ENCODE measurements at places on chromosomes 2 and 18.

- DNase-seq, result no peak
Measured at GRCh38 chr2:186042207-186043028, 303.8 kb downstream of the FSIP2 start.

DNA sequence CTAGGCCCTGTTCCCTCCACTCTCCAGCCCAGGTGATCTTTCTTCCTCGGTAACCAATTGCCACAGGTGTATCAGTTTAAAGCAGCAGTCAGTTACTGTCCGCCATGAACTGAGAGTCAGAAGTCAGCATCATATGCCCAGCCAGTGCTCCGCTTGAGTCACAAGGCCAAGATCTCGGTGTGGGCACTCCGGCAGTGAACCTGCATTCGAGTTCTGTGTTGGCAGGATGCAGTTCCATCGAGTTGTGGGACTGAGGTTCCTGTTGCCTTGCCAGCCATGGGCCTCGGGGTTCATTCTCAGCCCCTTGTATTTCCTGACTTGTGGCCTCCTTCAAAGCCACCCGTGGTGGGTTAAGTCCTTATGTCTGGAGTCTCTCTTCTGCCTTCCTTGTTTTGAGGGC lies 3.1 kb upstream of the TMEM185B start:
- DNase-seq, result no peak

DNA sequence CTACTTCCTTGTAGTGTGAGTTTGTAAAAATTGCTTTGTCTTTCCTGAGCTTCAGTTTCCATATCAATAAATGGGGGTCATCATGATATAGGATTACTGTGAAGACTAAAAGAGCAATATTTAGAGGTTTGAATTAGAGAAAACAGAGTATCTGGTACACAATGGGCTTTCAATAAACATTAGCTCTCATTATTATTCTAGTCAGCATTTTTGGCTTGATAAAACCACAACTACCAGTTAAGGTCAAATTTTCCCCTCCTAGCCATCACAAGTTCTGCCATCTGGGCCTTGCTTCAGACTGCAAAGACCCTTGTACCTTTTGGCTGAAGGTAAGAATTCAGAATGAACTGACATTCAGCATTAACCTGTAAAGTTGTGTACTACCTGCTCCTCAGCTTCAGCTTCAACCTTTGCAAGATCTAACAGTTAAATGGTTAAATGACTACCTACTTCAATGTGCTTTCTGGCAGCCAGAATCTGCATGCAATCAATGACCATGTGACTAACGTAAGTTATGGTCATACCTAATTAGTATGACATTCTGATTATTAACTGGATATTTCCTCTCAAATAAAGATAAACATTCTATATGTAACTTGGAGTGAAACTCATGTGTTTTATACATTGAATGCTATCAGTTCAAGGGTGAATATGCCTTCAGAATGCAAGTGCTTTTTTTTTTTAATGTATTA lies 52.7 kb upstream of the FRZB start:
- DNase-seq, result no peak

DNA sequence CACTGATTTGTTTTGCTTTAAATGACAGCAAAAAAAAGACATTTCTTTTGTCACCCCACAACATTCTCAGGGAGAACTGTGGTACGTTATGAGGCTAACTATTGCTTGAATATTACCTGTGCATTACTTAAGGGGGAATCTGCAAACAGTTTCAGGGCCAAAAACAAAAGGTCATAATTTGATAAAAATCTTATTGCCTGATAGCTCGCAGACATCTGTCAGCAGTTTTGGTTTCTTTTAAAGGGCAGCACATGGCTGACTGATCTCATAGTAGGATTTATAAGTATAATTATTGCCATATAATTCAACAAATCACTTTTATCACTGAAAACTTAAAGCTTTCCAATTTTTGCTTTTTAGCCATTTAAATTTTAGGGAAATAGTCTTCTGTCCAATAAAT lies 226.4 kb upstream of the VWC2L start:
- no peak for DNase-seq

GRCh38 chr2:2843969-2844548 lies 513.0 kb upstream of the MYT1L start:
- DNase-seq, result no peak

- no peak for DNase-seq
Measured at GRCh38 chr2:151338115-151338514, 19.3 kb upstream of the TNFAIP6 start.

GRCh38 chr2:71832388-71832787 lies 315.3 kb downstream of the CYP26B1 start:
- no peak for DNase-seq

DNA sequence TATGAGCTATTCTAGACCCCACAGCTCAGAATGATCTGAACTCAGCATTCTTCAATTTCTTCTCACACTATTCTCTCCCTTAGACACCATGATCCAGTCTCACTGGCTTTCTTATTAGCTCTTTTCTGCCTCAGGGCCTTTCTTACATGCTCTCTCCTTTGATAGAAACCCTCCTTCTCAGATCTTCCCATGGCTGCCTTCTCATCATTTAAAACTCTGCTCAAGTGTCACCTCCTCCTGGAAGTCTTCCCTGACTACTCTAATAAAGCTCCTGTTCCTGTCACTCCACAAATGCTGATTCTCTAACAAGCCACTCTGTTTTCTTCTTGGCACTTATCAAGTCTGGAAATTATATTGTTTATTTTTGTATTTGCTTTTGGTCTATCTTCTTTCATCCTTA lies 131.1 kb downstream of the HNMT start:
- DNase-seq, result no peak

- no peak for DNase-seq
Measured at GRCh38 chr2:199946836-199947235, 8.5 kb downstream of the TYW5 start.

DNA sequence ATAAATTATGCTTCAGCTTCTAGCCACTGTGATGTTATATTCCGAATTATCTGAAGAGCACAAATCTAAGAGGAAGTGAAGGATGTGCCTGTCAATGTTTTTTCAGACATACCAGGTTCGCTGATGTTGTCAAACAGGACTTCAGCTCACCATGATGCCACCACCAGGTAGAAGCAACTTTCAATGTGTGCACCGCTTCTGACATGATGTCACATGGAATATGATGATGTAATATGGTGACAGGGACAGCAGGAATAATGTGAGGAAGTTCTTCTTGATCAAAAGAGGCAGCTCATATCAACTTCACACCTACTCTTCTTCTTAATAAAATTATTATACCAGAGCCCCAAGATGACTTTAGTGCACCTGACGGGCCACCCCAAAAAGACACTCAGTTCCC lies 893.2 kb downstream of the BCL11A start:
- no peak for DNase-seq

- DNase-seq, result no peak
Measured at GRCh38 chr2:89842180-89842908, 1150.9 kb downstream of the RPIA start.

DNA sequence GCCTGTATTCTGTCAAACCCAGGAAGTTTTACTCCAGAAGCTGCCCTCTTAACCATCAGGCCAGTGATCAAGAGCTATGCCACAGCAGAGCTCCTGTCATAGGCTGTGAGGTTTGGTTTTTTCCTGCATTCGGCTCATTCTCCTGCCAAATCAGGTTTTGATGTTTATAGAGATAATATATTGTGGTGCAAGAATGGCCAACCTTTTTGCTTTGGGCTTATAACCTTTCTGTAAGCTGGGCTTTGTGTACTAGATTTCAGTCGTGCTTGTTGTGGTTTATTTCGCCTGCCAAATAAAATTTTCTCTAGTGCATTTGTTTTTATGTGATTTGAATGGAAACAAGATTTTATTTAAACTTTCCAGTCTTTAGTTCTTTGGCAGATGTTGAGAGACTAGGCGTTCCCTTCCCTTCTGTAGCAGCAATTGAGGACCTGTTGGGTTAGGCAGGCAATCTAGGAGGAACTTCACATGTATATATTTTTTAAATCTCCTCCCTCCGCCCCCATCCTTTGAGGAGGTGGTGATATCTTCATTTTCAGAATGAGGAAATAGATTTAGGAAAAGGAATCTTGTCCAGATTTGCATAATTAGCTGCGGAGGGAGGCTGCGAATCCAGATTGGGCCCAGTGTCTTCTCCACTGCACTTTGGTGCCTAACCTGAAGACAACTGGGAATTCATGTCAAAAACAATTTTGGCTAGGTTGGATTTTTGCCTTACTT lies 2.6 kb downstream of the KDM3A start:
- DNase-seq, result no peak

DNA sequence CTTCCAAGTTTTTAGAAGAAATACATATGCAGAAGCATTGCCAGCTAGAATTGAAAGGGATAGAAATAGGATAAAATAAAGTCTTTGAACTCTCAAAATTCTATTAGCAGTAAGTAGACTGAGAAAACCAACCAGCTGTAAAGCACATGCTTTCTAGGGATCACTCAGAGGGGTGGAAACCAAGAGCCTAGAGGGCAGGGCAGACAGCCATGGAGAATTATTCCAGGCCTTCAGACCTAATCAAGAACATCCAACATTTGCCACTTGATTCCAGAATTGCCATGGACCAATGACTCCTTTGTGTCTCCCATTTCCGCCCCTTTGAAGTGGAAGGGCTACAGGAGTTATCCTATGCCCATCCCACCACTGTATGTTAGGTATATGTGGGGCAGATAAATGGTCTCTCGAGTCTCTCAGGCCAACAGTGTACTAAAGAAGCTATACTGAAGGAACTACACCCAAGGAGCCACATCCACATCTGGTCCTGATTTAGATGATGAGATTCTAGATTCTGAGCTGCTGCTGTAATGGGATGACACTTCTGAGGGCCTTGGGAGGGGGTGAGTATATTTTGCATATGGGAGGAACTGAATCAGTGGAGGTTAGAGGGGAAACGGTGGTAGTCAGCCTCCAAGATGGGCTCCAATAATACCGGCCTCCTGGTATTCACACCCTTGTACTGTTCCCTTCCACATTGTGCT lies 4.0 kb downstream of the FARSB start:
- no peak for DNase-seq
